ENCODE measurements at places on chromosomes 3 and 15.

DNA sequence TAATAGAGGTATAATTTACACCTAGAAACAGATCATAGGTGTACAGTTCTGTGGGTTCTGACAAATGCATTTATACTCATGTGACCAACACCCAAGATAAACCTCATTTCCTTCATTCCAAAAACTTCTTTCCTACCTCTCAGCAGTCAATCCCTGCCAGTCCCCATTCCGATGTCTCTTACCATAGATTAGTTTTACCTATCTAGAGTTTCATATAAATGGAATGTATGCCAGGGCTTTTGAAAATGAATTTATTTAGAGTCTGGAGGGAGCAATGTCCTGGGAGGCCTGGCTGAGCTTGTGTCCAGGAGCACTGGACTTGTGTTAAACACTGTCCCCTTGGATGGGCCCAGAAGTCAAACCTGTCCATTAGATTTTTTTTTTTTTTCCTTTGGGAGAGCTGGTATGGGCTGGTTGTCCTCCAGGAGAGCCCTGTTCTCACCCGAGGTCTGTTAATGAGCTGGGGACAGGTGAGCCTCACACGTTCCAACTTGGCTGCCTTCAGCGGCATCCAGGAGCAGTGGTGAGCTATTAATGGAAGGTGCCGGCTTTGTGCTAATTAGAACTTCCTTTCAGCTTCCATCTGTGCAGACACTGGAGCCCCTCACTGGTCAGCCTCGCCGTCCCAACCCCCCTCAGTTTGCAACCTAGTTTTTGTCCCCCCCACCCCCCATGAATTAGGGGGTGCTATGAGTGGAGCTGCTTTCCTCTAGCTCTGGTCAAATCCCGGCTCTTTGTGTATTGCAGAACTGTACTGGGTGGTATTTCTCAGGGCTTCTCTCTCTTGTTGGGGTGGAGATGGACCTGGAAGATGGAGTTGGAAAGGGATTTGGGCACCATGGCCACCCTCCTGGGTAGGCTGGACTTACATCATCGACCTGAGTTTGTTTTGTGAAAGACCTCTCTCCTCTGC, 40.7 kb upstream of the POLG start:
- DNase-seq, result no peak

DNA sequence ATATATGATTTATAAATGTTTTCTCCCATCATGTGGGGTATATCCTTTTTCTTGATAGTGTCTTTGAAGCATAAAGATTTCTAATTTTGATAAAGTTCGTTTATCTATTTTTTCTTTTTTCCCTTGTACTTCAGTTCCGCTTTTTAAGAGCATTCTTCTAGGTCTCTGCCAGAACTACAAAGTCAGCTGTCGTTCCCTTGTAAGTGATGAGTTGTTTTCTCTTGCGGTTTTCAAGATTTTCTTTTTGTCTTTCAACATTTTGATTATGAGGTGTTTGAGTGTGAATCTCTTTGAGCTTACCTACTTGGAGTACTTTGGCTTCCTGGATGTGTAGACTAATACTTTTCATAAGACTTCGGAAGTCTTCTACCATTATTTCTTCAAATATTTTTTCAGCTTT, 9.3 kb upstream of the PRICKLE2 start:
- no peak for DNase-seq

- DNase-seq, result no peak
Observed at GRCh38 chr3:100984308-100984707, 8.9 kb downstream of the ABI3BP start.

GRCh38 chr3:195708626-195709481, 11.9 kb upstream of the MUC20 start:
- no peak for DNase-seq

GRCh38 chr15:79593119-79593869, 161.2 kb downstream of the MINAR1 start:
- no peak for DNase-seq

DNA sequence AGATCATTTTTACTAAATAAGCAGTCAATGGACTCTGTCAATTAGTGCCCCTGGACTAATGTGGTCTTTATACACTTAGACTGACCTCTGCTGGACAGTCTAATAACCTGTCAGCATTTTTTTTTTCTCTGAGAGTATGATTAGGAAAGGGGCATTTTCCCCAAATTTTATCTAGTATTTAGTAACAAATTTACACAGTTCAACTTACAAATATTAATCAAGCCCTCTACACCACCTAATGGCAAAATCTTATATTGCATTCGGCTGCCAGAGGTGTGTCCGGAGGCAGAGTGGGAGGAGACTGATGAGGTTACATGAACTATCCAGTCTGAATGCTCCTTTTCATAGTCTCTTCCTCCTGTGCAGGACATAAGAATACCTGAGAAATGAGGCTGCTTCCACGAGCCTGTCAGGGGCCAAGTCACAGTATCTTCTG, 36.0 kb upstream of the COLQ start:
- DNase-seq, result peak; percentile 28

DNA sequence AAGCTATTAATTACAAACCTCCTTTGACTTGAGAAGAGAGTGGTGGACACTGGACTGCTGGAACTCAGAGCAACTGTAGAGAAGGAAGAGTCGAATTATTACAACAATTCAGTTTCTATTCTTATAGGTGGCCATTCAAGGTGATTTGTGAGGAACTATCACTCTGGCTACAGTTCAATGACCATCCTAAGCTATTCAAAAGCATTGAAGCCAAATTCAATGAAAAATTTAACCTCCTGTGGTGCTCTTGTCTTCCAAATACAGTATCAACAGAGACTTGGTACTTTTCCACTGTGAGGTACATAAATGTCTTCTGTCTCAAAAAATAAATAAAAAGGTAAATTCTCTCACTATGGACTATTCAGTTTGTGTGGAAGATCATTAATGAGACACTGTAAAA, 513.3 kb upstream of the SEMA6D start:
- DNase-seq, result no peak

- DNase-seq, result no peak
Observed at GRCh38 chr15:74390647-74391288, 23.3 kb upstream of the CYP11A1 start.

Data from activated gamma-delta T cell treated with anti-CD3 and anti-CD28 coated beads, Interleukin-2, amount 50 U/mL, for 16 hours (primary cell).